ENCODE measurements at places on chromosomes 6 and 20.

DNA sequence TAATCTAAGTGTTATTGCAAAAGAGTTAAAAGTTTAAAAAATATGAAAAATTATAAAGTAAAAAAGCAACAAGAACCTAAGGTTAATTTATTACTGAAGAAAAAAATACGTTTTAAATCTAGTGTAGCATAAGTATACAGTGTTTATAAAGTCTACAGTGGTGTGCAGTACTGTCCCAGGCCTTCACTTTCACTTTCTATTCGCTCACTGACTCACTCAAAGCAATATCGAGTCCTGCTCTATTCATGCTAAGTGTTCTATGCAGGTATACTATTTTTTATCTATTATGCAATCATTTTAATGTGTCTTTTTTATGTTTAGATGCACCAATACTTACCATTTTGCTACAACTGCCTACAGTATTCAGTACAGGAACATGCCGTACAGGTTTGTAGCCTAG lies 113.0 kb downstream of the MANEA start:
- DNase-seq, result no peak

DNA sequence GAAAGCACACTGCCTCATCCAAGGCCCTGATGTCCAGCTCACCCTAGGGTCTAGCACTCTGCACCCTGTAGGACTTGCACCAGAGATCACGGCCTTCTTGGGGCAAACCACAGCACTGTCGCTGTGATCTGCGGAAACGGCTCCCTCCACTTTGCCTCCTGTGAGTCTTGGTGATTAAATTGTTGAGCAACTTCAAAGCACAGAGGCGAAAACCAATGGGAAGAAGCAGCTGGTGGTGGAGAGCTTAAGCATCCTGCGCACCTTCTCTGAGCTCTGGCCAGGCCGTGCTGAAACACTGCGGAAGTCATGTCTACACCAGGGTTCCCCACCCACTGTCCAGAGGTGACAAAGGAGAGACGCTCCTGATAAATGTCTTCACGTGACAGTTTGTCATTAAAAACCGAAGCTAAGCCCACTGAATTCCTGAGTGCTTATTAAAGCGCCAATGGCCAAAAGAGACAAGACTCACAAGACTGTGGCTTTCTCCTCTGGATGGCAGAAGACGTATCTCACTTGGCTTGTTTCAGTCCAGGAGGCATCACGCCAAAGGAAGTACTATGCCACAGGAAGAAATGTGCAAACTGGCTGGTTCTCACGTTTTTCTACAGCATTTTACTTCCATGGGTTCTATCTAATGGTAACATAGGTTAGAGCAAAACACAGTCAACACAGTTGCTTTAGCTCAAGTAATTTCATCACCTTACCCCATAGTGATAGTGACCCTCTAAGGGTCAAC lies 3.1 kb downstream of the RAMACL start:
- DNase-seq, result no peak

DNA sequence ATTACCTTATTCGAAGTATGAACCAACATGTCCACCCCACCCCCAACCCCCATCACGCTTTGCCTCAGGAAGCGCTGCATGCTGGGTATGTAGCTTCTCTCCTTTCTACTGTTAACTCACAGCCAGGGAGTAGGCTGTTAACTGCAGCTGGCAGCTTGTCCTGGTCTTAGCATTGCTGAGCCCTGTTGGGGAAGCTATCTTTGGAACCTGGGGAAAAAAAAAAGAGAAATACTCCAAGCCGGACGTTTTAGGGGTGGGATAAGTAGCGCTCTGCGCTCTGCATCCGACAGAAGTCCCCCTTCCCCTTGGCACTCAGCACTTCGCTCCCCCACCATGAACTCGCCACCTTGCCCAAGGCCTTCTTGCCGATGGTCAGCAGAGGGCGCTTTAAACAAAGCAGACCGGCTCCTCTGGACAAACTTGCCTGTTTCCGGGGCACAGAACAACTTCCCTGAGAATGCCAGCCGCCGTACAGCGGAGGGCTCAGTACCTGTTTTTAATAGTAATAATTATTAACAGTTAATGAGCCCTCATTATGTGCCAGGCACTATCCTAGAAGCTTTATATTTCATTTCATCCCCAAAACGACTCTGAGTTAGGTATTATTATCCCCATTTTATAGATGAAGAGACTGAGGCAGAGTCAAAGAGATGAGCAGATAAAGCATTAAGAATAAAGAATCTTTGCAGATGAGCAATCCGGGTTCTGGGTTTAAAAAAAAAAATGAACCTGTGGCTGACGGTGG lies 35.2 kb upstream of the MDFI start:
- peak; percentile 54 for DNase-seq

- no peak for DNase-seq
Observed at GRCh38 chr6:40817369-40817768, 221.7 kb downstream of the UNC5CL start.

DNA sequence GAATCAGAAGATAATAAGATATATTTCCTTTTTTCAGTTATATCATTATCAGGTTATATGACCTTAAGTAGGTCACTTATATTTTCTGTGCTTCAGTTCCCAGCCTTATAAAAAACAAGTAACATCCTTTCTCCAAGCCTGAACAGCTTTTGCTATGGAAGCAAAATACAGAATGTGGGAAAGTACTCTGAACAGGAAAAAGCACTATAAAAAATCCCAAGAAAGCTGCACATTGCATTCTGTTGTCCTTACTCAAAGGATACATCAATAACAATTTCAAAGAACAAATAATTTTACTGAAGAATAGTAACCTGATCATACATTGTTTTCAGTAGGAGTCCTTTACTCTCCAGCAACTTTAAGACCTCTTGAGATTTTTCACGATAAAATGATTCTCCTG lies 56.4 kb downstream of the SLC35A1 start:
- no peak for DNase-seq
